ENCODE measurements at places on chromosomes 5 and 9.
A peak's percentile ranks its signal among the peaks of the same experiment; 100 is the strongest.

DNA sequence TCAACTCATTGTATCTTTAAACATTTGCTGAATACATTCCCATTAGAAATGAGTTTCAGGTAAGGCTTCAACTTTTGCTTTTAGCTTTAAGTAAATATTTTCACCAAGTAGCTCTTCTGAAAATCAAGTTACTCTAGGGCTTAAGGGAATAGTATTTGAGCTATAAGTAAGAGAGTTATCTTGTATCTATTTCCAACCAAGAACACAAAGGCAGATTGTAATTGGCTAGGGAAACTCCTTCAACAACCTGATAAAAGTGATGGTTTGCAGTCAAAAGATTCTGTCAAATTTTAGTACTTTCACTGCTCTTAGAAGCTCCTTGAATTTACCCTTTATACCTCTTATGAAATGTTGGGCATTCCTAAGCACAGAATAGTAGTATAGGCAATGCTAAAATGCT, 13.0 kb downstream of the ELL2 start:
- no peak for DNase-seq

DNA sequence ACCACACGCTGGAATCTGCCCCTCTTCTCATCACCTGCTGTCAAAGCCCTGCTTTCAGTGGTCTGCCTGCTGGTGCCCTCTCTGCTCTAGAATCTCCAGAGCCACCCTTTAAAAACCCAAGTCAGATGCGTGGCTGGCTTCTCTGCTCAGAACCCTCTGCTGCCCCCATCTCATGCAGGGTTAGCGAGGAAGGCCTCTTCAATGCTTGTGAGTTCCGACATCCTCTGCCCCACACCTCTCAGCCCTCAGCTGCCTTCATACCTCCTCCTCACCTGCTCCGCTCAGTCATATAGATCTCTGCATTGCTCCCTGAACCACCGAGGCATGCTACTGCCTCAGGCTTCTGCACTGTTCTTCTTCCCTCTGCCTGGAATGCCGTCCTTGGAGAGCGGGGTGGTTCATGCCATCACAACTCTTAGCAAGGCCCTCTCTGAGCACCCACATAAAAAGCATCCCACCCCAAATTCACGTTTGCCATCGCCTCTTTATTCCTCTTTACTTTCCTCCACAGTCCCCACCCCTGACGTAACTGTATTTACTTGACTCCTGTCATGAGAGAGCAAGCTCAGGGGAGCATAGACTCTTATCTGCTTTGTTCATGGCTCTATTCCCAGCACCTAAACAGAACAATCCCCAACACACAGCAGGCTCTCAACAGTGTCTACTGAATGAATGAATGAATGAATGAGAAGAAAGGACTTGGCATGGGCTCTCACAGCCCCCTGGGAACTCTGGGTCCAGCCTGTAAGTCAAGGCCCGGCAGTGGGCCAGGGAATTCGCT, 10.4 kb downstream of the SHB start:
- no peak for DNase-seq

GRCh38 chr9:36140086-36141084, 3.9 kb downstream of the GLIPR2 start:
- no peak for DNase-seq

GRCh38 chr5:113118765-113119164, 142.2 kb downstream of the DCP2 start:
- no peak for DNase-seq

- no peak for DNase-seq
Measured at GRCh38 chr5:143361438-143361837, 42.0 kb downstream of the NR3C1 start.

DNA sequence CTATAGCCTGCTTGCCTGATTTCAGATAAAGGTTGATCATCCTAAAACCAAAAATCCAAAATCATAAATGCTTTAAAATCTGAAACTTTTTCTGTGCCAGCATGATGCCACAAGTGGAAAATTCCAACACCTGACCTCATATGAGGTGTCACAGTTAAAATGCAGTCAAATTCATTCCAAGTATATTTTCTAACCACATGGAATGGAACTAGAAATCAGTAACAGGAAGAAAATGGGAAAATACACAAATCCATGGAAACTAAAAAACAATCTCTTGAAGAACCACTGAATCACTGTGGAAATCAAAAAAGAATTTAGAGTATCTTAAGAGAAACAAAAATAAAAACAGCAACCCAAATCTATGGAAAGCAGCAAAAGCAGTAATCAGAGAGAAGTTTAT, 297.5 kb upstream of the COX7C start:
- DNase-seq = no peak

DNA sequence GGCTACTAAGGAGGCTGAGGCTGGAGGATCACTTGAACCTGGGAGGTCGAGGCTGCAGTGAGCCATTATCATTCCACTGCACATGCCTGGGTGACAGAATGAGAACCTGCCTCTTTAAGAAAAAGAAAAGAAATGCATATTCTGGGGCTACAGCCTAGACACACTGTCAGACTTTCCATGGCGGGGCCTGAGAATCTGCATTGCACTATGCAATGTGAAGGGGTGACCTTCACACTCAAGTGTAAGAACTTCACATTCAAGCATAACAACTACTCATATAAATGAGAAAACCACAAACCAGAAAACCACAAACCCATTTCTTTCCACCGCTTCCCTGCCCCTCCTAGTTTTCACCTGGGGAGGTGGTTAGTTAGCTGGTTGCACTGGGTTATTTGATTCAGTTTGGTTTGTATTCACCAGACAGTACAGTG, 18.0 kb upstream of the FBP2 start:
- DNase-seq = no peak

DNA sequence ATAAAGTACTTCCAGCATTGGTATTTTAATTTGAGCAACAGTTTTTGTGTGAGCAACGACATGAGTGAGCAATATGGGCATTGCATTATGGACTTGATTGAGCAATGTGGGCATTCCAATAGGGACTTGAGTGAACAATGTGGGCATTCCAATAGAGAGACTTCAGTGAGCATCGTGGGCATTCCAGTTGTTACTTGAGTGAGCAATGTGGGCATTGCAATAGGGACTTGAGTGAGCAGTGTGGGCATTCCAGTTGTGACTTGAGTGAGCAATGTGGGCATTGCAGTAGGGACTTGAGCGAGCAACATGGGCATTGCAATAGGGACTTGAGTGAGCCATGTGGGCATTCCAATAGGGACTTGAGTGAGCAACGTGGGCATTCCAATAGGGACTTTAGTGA, 52.2 kb downstream of the ZCCHC7 start:
- no peak for DNase-seq

DNA sequence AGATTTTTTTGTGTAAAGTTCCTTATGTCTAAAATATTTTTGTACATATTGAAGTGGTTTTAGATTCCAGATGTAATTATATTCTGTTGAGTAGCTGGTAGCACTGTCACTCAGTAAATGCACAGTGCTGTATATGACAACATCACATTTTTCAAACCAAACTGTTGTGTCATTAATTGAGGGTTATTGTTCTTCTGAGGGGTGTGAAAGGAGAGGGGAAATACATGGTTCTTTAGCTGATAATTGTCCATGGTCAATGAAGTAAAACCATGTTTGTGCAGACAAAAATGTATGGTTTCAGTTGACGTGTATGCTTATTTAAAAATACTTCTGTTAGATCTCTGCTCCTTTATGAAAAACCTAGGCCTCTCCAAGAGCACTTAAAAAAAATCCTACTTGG, 3.3 kb downstream of the ZNF462 start:
- no peak for DNase-seq

GRCh38 chr9:125756518-125756917, 9.3 kb downstream of the PBX3 start:
- DNase-seq = no peak

DNA sequence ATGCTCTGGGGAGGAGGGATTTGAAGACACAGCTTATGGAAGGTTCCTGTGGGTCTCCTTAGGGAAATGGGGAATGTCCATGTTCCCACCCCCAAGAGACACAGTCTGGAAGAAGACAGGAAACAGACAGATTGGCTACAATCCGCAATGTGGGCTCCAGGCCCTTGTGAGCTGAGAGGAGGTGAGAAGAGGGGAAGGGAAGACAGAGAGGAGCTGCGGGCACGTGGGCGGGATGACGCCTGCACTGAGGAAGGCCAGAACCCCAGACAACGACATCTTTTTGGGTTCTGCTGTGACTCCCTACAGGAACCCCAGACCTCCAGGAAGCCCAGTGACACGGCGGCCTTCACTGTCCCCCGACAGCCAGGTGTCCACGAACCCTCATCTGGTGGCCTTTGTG, 29.9 kb upstream of the NKD2 start:
- DNase-seq = no peak

GRCh38 chr5:151236888-151237287, 13.0 kb upstream of the CCDC69 start:
- no peak for DNase-seq

DNA sequence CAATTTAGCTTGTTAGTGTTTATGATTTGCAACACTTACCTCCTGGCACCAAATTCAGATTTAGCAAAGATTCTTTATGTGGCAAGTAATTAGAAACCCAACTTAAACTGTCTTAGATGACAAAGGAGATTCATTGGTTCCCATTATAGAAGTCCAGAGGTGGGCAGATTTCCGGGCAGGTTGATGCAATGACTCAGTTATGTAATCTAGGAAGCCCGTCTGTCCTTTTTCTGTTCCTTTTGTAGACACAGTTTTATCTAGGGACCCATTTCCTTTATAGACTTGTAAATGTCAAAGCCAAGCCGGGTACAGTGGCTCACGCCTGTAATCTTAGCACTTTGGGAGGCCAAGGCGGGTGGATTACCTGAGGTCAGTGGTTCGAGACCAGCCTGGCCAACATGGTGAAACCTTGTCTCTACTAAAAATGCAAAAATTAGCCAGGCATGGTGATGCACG, 20.3 kb upstream of the ANKRD33B start:
- no peak for DNase-seq

GRCh38 chr9:128421482-128421996, 882 bp downstream of the CERCAM start:
- DNase-seq = no peak

DNA sequence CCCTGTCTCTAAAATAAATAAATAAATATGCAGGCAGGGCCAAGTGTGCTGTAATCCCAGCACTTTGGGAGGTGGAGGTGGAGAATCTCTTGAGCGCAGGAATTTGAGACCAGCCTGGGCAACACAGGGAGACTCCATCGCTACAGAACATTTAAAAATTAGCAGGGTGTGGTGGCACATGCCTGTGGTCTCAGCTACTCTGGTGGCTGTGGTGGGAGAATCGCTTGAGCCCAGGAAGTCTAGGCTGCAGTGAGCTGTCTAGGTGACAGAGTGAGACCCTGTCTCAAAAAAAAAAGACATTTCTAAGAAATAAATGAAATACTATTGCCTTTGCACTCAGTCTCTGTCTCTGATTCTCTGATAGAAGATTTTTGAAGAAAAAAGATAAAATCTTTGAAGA, 1.2 kb upstream of the PCDHGA10 start:
- no peak for DNase-seq

DNA sequence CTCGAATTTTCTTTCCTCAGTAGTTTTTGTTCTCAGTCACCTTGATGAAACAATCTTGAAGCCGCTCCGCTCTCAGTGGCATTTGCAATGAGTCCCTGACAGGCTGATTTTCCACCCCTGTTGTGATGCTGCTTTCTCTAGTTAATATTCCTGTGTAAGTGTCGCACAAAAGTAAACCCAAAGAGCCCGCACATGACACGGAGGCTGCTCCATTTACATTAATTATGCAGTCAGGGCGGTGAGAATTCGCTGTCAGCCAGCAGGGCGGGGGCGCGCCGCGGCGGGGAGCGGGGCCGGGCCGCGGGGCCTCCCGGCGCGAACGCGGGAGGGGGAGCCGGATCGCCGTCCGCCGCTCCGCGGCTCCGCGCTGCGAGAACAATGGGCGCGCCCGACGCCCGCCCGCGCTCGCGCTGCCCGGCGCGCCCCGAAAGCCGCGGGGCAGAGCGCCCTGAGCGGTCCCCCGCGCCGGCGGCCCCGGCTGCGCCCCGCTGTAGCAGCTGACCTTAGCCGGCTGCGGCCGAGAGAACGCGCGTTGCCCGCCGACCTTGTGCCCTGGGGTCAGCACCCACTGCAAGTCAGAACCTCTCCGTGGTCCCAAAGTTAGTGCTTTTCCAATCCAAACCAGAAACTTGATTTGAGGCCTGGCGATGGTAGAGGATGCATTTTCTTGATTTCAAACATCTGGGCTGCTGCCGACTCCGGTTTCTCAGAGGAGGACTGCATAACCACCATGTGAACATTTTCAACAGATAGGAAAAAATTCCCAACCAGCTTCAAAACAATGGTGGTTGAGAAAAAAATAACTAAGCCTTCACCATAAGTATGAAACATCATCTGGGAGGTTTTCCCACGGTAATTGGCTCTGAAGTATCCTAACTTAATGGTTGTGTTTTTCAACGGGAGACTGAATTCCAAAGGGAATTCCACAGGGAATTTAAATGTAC, 142.6 kb downstream of the PBX3 start:
- peak; percentile 41 for DNase-seq

GRCh38 chr5:74919487-74919886, 53.3 kb upstream of the FAM169A start:
- peak; percentile 29 for DNase-seq

DNA sequence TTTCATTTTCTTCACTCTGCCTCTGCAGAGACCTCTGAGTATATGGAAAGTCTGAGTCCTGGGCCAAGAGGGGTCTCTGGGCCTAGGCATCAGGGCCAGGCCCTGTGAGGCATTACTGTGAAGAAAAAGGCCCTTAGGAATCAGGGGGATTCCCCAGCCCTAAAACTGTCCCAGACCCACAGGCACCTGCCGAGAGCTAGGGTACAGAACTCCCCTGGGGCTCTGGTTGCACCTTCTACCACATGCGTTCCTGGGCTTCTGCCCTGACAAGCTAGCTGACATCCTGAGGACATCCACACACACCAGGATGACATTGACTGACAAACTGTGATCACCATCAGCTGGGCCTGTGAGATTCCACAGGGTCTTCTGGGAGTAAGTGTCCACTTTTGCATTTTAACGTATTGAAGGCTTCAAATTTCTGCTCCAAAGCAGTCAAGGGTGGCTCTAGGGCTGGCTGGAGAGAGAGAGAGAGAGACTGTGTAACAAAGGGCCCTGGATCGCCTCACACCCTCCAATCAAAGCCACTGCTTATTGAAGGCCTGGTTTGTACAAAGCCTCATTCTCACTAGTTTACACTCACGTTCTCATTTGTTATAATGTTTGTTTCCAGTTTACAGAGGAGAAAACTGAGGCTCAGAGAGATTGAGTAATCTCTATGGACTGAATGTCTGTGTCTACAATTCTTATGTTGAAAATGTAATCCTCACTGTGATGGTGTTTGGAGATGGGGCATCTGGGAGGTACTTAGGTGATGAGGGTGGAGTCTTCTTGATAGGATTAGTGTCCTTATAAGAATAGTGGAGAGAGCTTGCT, 45.1 kb downstream of the TGFBI start:
- DNase-seq = no peak

Data from KG1 (cell line).